ENCODE measurements at places on chromosomes 11 and 22.
A peak's percentile ranks its signal among the peaks of the same experiment; 100 is the strongest.

GRCh38 chr11:48050304-48050703 lies 69.9 kb downstream of the PTPRJ start:
- DNase-seq = no peak

DNA sequence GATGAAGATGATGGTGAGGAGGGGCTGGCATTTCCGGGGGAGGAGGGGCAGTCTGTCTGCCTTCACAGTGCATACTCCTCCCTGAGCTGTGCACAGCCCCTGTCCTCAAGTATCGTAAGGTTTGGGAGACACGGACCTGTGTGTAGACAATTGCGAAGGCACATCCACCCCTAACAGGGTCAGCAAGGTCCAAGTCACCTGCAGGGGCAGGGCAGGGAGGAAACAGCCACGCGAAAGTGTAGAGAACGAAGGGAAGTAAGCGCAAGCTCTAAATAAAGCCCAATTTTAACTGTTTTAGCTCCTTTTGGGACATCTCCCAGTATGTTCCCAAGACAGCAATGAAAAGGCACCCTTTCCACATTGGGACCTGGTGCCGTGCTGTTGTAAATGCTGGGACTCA lies 448.2 kb downstream of the TBC1D22A start:
- no peak for DNase-seq

- no peak for DNase-seq
These were observed 32.9 kb upstream of the VWA5A start for GRCh38 chr11:124082371-124082770.

GRCh38 chr22:39905687-39906086 lies 4.8 kb downstream of the GRAP2 start:
- no peak for DNase-seq

DNA sequence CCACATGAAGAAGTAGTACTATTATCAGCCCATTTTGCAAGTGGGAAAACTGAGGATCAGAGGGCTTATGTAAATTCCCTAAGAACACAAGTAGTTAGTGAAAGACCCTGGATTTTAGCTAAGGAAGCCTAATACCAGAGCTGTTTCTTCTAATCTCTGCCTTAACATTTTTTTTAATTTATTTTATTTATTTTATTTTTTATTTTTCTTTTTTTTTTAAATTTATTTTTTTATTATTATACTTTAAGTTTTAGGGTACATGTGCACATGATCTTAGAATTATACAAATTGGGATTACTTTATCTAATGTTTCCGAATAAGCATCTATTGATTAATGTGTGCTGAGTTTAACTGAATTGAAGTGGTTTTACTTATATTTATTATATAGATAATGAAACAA lies 1015.3 kb downstream of the LRRC4C start:
- no peak for DNase-seq

DNA sequence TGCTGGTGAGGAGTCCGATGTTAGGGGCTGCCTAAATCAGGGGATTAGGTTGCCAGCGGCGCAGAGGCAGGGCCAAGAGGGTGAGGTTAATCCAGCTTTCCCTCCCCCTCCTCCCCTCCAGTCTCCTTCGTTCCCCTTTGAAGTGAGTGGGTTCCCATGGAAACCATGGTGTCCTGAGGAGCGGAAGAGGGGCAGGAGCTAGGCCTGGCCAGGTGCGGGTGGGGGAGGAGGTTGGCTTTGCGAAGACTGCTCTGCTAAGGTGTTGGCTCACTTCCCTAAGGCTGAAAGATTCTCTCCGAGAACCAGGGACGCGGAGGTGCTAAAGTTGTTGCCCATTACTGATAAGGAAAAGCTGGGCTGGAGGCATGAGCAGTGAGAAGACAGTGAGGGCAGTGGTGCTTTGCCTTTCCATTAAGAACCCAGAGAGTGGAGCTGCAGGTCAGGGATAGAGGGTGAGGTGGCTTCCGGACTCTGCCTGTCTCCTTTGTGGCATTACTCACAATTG lies 124.6 kb downstream of the FEZ1 start:
- peak; percentile 79 for DNase-seq
